ENCODE measurements at places on chromosomes 5 and 9.
A peak's percentile ranks its signal among the peaks of the same experiment; 100 is the strongest.

DNA sequence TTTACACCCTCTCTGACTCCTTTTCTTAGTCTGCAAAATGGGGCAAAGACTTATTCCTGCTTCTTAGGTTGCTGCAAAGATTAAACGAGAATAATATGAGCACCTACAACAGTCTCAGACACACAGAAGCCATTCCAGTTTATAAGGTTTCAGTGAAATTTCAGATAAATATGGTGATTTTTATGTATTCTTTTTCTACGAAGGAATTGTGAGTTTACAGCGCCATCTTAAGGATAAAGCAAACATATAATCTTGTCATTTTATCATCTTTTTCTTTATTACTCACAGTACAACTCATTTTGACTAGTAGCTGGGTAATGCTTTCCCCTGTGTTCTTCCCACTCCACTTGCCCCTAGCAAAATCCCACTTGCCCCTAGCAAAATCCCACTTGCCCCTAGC is 29.2 kb upstream of the SMC5 start:
- DNase-seq = peak; percentile 38

DNA sequence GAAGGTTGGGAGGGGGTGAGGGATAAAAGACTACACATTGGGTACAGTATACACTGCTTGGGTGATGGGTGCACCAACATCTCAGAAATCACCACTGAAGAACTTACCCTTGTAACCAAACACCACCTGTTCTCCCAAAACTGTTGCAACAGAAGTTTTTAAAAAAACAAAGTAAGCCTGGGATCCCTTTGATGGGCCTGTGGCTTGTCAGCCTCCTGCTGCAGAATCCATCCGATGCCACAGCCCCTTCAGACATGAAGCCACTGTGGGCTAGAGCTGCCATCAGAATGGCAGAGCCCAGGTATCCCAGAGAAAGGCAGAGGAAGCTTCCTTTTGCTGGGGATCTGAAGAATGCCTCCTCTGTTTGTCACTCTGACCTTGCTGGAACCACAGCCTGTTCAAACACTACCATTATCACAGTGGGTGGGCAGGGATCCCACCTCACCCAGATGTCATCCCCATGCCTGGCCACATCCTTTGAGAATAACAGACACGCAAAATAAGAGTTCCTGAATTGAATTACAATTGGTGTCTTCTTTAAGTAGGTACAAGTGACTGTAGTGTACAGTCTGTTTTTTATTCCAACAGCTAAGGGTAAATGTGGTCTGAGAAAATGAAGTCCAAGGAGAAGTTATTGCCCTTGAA is 78.1 kb upstream of the DIRAS2 start:
- DNase-seq = no peak

GRCh38 chr9:95023217-95024003 is 294.1 kb downstream of the FANCC start:
- no peak for DNase-seq

DNA sequence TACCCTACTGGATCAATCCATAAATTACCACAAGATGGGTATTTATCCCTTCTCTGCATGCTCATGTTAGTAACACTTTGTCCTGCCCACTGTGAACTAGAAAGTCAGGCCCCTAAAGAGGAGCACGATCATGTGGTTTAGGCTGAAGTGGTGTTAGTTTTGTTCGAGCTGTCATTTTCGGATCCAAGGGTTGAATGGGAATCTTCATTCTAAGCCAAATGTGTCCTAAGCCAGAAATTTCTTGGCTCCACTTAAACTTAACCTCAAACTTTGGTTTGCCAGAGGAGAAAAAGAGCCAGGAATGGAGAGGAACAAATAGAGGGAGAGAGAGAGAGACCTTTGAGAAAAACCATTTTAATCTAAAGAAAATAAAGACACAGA is 837.7 kb upstream of the ZNF608 start:
- DNase-seq = no peak

- no peak for DNase-seq
Measured at GRCh38 chr5:172035049-172035448, 28.6 kb upstream of the FBXW11 start.

DNA sequence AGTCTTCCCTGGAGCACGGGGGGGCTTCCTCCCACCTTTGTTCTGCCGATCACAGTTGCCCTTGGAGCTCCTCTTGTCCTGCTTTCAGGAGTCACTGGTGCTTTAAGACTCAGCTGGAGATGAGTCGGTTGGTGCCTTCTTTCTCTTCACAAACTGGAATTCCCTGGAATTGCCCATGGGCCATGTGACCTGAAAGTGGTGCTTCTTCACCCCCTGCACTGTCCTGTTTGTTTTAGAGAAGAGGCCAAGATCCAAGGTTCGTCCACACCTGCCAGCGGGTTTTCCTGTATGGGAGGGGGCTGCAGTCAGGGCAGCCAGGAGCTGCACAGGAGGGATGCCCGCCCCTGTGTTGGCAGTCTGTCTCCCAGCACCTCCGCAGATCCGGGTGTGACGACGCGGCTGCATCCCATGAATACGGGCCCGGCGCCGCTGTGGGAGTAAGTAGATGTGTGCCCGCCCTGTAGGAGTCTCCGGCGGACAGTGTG is 9.5 kb upstream of the MRPS2 start:
- DNase-seq = no peak

DNA sequence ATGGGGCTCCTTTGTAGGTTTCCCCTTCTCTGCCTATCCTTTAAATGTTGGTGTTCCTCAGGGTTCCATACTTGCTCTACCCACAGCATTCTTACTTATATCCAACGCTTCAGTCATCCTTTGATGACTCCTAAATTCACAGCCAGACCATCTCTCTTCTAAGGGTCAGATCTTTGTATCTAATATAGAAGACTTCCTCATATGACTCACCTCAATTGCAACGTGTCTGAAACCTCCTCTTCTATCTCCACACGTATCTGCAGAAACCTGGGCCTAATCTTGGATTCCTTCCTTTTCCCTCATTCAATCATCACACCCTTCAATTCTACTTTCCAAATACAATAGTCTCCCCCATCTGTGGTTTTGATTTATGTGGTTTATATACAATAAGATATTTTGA is 68.3 kb downstream of the HMGCR start:
- DNase-seq = no peak

- no peak for DNase-seq
Measured at GRCh38 chr5:76514292-76514691, 108.9 kb downstream of the F2RL2 start.

- DNase-seq = no peak
Measured at GRCh38 chr9:85971731-85972130, 30.8 kb downstream of the NAA35 start.

GRCh38 chr9:116464987-116465571 is 222.0 kb upstream of the TRIM32 start:
- no peak for DNase-seq
